Sigmoid colon (tissue), 7 donors: ENCODE measurements at places on chromosomes 4 and X. TPM values are rescaled to one million over a fixed set of nuclear protein-coding genes. Genes with fewer than 3 reads are reported as not detected.

CXCL5 gene
- not detected for total RNA-seq

ARHGEF38 gene
- total RNA-seq = not detected

MGARP gene
- 1.4 TPM for total RNA-seq

ZNF280C gene
- total RNA-seq = 5.6 TPM

PAGE5 gene
- total RNA-seq = not detected

ADH6 gene
- not detected for total RNA-seq

LINC00632 gene
- 15.9 TPM for total RNA-seq

FAT4 gene
- total RNA-seq = 74.2 TPM

RPA4 gene
- 1.1 TPM for total RNA-seq

SORCS2 gene
- 2.0 TPM for total RNA-seq

CYTL1 gene
- 1.1 TPM for total RNA-seq

XAGE5 gene
- total RNA-seq = not detected

FRMPD4 gene
- 5.8 TPM for total RNA-seq

PDCL2 gene
- total RNA-seq = not detected

TEX11 gene
- total RNA-seq = not detected

TSPAN7 gene
- 17.4 TPM for total RNA-seq

SPANXB1 gene
- total RNA-seq = not detected

ATP5ME gene
- total RNA-seq = 147 TPM

TMEM47 gene
- 98.1 TPM for total RNA-seq

TMPRSS11E gene
- total RNA-seq = not detected

ETNPPL gene
- not detected for total RNA-seq

NDUFC1 gene
- 17.4 TPM for total RNA-seq

MMAA gene
- 2.5 TPM for total RNA-seq

KIT gene
- total RNA-seq = 48.9 TPM

ARR3 gene
- not detected for total RNA-seq

CCDC110 gene
- 1.6 TPM for total RNA-seq

FAM47E gene
- 3.3 TPM for total RNA-seq

EGF gene
- 0.71 TPM for total RNA-seq

- no peak for DNase-seq
These were observed 53.4 kb downstream of the ZNF518B start for GRCh38 chr4:10403633-10404445.

- peak; percentile 61 for DNase-seq
These were observed 15.3 kb downstream of the NOP14 start for GRCh38 chr4:2947926-2948325.

- no peak for DNase-seq
These were observed 139.6 kb downstream of the DCLK2 start for GRCh38 chr4:150217808-150218207.

DNA sequence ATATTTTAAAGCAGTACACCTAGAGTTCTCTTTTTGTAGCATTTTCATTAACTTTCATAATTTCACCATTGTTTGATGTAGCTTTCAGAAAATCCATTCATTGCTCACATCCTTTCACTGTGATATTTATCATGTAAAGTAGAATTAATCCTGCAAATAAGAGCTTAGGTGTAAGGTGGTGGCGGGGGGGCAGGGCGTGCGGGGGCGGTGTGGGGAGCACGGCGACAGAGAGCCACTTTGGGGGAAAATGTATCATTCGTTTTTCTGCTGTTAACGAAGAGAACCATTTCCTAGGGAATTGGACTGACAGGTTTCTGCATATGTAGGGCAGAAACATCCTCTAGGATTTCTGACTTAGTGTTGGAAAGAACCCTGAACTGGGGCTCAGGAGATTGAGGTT lies 82.6 kb upstream of the BRS3 start:
- no peak for DNase-seq

DNA sequence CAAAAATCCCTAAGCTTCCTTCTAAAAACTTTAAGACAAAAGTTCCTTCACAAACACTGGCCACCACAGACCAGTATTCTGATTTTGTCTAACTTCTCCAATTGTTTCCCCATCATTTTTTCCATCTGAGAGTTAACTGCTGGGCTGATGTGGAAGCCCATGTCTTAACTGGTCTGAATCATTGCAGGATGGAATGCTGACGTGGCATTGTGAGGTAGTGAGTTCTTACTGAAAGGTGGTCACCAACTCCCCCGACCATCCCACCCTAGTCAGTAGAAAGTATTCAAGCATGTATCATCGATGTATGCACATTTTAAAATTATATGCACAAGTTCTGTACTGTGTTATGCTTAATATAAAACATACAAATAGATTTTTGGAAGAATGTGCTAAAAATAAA lies 99.1 kb upstream of the SMIM10 start:
- no peak for DNase-seq

- no peak for DNase-seq
These were observed 180.8 kb upstream of the ANXA3 start for GRCh38 chr4:78370631-78371372.

DNA sequence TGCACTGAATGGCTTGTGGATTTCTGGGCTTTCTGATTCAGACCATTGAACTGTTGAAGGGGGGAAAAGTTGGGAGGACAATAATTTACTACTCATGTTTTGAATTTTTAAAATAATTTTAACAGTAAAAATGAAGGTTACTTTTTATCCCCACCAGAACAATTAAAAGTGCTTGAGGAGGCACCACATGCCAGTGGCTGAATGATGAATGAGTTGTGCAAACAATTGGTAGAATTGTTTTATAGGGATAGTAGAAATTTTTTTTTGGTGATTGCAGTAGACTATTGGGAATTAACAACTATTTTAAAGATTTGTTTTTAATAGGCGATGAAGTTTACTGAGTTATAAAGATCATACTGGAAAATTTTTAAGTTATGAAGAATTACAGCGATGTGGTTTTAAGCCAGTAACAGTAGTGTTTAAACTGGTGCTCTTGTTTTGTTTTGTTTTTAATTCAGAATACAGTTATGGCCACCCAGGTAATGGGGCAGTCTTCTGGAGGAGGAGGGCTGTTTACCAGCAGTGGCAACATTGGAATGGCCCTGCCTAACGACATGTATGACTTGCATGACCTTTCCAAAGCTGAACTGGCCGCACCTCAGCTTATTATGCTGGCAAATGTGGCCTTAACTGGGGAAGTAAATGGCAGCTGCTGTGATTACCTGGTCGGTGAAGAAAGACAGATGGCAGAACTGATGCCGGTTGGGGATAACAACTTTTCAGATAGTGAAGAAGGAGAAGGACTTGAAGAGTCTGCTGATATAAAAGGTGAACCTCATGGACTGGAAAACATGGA lies 2.7 kb downstream of the REST start:
- no peak for DNase-seq

- no peak for DNase-seq
These were observed 339.8 kb downstream of the PAPSS1 start for GRCh38 chr4:107380190-107380589.

- DNase-seq = no peak
These were observed 680.3 kb upstream of the DIAPH2 start for GRCh38 chrX:96004386-96004785.

- DNase-seq = no peak
These were observed 8.7 kb upstream of the MSANTD1 start for GRCh38 chr4:3239998-3240920.

GRCh38 chr4:140255927-140256326 lies 101.9 kb upstream of the MAML3 start:
- no peak for DNase-seq

GRCh38 chr4:85784348-85784747 lies 309.4 kb downstream of the ARHGAP24 start:
- DNase-seq = no peak

DNA sequence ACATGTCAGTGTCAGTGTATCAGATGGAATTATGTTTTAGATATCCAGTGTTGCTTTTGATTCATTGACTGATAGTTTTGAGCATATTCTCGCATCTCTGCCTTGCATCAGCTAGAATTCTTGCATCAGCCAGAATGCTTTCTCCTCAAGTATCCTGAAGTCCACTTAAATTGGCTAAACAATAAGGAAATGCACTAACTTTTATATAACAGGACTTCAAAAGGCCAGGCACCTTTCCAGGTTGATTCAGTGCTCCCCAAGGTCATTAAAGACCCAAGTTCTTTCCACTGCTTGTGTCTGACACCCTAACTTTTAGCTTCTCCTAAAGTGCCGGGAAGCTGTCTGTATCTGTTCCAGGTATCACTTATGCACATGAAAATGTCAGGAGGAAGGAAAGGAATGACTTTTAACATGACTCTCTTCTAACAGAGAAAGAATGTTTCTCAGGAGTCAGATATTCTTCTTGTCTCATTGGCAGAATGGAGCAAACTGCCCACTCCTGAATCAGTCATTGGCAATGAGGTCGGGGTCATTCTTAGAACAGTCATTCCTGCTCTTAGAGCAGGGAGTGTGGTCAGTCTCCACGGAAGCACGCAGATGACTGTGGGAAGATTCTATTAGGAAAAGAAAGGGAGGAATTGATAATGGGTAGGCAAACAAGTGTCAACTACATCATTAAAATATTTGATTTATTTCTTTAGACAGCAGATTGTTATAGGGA lies 92.9 kb upstream of the TLL1 start:
- no peak for DNase-seq

- DNase-seq = peak; percentile 74
These were observed 54.4 kb downstream of the FAT1 start for GRCh38 chr4:186669159-186669731.

GRCh38 chrX:75603833-75604232 lies 81.0 kb upstream of the ZDHHC15 start:
- DNase-seq = no peak

GRCh38 chr4:74038425-74039314 lies at the start of gene CXCL3:
Gene CXCL3, minus strand, starts transcription at chr4:74038689. Its CDS starts 78 bp downstream, at chr4:74038611.
- DNase-seq = peak; percentile 79

- no peak for DNase-seq
These were observed 534.4 kb downstream of the MID1IP1 start for GRCh38 chrX:39335513-39336235.

DNA sequence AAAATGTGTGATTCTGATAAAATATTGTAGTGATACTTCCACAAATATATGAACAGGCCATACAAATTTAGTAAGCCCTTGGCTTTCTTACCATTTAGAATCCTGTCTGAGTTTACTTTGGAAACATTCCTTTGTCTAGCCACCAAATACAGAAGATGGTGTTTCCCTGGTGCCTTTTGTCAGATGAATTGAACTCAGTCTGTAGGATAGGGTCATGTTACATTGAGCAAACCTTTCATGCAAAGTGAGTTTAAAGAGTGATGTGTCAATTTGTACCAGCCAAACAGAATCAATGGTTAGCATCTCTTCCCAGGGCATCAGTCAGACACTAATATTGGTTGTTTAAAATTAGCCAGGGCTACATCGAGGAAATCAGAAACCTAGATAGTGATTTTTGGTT lies 1443.4 kb downstream of the ARAP2 start:
- no peak for DNase-seq

GRCh38 chr4:40333921-40334352 lies 1.2 kb upstream of the CHRNA9 start:
- no peak for DNase-seq

DNA sequence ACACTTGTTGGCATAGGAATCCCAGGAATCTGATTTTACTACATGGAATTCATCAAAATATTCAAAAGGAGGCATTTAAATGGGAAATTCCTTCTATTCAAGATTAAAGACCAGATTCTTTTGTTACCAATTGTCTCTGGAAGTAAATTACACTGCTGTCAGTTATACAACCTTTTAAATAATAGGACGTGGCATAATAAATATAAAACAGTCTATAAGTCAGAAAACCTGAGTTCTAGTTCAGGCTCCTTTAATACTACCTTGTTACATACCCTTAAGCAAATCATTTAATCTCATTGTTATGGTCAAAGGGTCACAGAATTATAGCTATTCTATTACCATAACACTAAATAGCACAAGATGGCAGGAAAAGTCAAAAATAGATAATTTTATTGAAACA lies 18.8 kb downstream of the COL4A6 start:
- DNase-seq = no peak

DNA sequence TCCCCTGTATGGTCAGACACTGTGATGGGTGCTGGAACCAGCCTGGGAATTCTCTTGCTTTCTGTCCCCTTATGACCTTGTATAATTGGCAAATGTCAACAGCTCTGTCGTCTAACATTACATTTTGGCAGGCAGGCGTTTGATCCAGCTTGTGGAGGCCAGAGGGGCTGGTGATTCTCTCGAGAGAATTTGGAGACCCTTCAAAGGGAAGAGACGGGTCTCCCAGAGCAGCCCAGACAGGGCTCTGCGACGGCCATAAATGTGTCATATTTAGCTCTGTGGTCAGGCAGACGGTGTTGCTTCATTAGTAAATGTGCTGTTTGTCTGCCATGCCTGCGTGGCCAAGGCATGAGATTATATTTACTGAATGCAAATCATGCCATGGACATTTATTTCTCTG lies 68.7 kb downstream of the SORCS2 start:
- DNase-seq = no peak

GRCh38 chr4:182547435-182547834 lies 304.2 kb downstream of the TENM3 start:
- no peak for DNase-seq

DNA sequence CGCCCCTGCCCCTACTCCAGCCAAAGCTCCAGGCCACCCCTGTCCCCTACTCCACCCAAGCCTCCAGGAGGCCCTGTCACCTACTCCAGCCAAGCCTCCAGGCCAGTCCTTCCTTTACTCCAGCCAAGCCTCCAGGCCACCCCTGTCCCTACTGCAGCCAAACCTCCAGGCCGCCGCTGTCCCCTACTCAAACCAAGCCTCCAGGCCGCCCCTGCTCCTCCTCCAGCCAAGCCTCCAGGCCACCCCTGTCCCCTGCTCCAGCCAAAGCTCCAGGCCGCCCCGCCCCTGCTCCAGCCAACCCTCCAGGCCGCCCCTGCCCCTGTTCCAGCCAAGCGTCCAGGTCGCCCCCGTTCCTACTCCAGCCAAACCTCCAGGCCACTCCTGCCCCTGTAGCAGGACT lies 5.1 kb upstream of the ASMT start:
- no peak for DNase-seq

DNA sequence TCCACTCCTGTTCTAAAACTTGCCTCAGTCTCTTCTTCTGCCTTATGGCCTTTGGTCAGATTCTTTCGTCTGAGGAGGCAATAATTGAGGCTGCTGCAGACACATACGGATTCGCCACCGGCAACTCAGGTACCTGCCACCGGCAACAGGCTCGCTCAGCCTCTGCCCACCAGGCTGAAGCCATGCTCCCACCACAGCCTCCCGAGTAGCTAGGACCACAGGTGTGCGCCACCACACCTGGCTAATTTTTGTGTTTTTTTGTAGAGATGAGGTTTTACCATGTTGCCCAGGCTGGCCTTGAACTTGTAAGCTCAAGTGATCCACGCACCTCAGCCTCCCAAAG lies 26.6 kb downstream of the TNIP2 start:
- peak; percentile 29 for DNase-seq

DNA sequence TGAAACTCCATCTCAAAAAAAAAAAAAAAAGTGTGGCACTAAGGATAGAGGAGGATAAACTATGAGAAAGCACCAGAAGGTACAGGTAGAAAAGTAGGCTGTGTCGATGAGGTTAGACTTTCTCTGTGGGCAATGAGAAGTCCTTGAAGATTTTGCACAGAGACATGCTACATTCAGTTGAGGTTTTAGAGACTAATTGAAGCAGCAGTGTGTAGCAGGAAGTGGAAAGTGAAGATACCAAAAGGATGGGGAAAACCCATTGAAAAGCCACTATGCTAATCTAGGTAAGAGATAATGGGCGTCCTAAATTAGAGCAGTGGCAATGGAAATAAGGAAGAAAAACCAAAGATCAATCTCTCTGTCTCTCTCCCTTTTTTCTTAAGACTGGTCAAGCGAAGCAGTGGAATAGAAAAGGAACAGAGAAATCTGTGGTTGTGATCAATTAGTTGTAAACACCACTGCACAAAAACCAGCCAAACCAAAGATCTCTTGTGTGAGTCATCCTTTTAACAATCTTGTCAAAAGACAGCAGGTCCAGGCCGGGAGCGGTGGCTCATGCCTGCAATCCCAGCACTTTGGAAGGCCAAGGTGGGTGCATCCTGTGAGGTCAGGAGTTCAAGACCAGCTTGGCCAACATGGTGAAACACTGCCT lies 3.5 kb downstream of the SPINK2 start:
- DNase-seq = no peak
